AG10803 (cell line): ENCODE measurements at places on chromosomes 7 and 10.

GRCh38 chr7:134885967-134886352 is 100.3 kb upstream of the AGBL3 start:
- DNase-seq: peak; percentile 87

DNA sequence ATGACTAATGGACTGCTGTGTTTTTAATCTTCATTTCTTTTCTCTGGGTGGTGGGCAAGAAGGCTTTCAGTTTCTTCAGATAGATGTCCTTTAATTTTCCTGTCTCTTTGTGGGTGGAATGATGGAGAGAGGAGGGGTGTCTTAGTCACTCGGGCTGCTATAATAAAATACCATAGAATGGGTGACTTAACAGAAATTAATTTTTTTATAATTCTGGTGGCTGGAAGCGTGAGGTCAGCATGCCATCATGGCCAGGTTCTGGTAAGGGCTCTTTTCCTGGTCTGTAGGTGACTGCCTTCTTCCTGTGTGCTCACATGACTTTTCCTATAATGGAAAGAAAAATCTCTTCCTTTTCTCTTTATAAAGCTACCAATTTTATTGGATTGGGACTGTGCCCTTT is 6.3 kb downstream of the RSBN1L start:
- peak; percentile 8 for DNase-seq

- no peak for DNase-seq
These were observed 100.1 kb upstream of the FGFR2 start for GRCh38 chr10:121698336-121698735.

DNA sequence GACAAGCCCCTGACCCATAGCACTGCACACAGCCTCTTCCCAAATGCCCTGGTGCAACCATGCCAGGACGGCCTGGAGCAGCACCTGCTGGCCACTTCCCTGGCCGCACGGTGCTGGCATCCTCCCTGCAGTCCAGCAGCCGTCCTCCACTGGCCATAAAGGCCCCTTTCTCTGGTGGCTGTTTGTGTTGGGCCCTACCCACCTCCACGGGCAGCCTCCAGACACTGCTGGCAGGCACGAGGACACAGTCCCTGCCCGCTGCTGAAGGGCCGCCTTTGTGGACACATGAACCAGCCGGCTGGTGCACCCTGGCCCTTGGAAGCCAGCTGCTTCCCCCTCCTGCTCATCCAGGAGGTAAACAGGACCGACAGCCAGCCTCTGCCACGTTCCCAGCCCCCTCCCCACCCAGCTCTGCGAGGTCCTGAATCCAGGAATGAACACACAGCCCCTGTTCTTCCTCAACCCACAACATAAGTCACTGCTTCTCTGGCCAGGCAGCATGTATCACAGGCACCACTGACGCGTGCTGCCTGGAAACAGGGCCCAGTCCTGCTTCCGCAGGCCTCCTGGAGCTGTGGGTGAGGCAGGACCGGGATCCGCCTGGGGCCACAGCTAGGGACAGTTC is 43.8 kb downstream of the SPOCK2 start:
- peak; percentile 15 for DNase-seq

DNA sequence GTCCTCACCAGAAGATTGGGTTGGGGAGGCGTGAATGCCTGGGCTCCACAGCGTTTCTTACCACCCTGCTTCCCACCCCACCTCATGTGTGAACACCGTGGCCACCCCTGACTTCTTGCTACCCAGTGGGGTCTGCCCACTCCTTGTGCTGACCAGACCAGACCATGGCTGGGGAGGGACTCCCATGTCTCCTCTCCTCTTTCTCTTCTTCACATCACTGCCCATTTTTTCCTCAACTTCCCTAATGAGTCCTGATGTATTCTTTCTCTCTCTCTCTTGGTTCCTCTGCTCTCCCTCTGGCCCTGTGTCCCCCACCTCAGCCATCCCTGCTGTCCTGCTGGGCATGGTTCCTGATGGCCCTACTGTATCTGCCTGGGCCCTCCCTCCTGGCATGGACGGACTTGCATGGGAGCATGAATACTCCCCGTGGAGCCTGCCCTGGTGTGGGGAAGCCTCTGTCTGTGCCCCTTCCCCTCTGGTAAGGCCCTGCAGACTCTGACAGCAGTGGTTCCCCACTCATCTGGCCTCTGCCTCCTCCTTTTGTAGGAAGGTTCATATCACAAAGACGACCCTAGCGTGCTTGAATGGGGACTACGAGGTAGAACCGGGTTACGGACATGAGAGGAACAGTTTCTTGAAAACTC is 85.5 kb downstream of the ADCY1 start:
- DNase-seq: no peak

- no peak for DNase-seq
These were observed 21.8 kb downstream of the DAGLB start for GRCh38 chr7:6425948-6426347.

- peak; percentile 50 for DNase-seq
These were observed 339.9 kb downstream of the CXCL12 start for GRCh38 chr10:44045020-44045419.

DNA sequence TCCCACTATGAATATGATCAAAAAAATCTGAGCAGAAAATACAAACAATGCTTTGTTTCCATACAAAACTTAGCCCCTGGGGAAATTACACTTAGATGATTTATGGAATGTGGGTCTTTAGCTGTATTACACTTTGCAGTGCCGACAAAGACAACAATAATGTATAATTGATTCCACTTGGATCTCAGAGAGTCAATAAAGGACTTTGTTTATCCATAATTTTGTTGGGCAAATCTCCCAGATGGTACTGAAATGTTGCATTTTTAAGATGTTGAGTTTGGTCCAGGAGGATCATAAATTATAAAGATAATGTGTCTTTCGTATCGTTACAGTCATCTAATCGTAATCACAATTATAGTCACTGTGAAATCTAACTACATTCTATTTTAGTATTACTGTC is 66.9 kb upstream of the DOCK1 start:
- no peak for DNase-seq

GRCh38 chr10:83582407-83583095 is 556.8 kb upstream of the GHITM start:
- DNase-seq: no peak

GRCh38 chr7:82468435-82468834 is 24.9 kb upstream of the CACNA2D1 start:
- DNase-seq: no peak

- no peak for DNase-seq
These were observed 325.1 kb downstream of the GALNT17 start for GRCh38 chr7:71457021-71457420.

- peak; percentile 55 for DNase-seq
These were observed 69.3 kb downstream of the AP3M1 start for GRCh38 chr10:74081192-74081803.

DNA sequence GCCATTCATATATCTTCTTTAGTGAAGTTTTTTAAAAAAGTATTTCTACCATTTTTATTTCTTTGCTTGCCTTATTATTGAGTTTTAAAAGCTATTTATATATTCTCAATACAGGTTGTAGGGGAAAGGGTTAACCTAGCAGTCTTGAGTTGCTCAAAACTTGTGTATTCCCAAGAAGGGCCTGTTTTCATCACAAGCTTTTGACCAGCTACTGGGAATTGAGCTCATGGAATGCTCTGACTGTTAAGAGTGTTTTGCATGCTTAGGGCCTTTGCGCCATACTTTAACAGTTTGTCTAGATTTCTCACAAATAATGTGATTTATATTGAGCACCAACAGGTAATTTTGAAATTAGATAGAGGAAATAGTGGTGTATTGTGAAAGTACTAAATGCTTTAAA is 72.0 kb upstream of the CALCR start:
- no peak for DNase-seq

DNA sequence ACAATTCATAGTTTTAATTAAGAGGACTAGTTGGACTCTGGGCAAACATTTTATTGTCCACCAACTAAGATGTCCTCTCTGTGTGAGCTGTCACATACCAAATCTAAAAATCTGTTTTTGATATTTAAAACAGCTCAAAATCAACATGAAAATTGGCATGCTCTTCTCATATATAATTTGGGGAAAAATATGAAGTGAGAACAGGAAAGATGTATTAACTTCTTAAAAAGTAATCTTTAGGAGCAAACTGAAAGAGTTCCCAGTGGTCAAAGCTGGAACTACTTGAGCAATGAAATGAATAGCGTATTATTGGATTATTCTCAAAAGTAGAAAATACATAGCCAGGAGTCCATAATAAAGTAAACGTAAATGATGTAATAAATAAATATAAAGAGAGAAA is 147.2 kb downstream of the DYNC1I1 start:
- DNase-seq: no peak
